Fibroblast of the conjunctiva (primary cell): ENCODE measurements at places on chromosomes 7 and 10.

- DNase-seq = no peak
Observed at GRCh38 chr7:92135052-92135889, 994 bp upstream of the CYP51A1 start.

- no peak for DNase-seq
Observed at GRCh38 chr10:28850784-28851183, 173.5 kb downstream of the BAMBI start.

GRCh38 chr7:114021135-114021534, 102.3 kb upstream of the PPP1R3A start:
- no peak for DNase-seq

DNA sequence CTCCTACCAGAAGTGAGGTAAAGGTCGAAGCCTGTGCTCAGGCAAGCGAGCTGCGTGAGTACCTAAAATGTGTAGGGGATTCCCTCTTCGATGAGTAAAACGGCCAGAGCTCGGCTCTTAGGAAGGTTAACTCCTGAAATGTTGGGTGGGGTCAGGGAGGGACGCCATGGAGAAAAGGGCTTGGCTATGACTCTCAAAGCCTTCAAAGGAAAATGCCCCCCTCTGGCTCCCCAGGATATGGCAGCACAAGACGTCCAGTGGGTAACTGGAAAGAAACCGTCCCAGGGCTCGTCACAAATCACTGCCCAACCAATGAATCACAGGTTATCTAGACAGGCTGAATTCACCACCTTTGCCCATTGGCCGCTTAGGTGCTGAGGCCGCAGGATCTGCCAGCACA, 58.0 kb downstream of the CALML3 start:
- DNase-seq = no peak

DNA sequence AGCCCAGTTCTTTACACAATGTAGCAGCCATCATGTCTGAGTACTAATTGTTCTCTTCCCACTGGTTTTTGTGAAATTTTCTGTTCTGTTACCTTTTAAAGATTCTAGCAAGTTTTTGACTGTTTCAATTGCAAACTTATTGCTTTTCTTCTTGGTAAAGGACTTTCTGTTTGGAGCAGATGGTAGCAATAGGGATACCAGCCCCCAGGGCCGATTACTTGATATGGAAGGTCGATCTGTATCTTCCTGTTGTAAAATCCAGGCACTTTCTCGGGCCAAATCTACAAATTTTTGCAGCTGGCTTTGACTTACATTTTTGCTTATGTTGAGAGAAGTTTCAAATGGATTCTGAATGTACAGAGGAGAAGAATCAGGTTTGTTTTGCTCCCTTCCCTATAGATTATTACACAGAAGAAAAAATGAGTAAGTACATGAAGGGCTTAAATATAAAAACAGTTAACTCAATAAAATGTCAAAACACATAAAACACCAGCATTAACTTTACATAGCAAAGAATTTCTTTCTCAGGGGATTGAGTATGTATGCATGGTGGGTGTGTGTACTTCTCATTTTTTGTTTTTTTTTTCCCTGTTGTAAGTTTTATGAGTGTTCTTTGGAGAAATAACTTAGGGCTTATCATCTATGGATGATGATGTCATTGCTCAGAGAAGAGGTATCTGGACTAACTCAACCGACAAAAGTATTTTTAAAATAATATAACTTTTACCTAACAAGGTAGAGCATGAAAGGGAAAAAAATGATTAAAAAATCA, 35.3 kb downstream of the MTPAP start:
- DNase-seq = no peak

DNA sequence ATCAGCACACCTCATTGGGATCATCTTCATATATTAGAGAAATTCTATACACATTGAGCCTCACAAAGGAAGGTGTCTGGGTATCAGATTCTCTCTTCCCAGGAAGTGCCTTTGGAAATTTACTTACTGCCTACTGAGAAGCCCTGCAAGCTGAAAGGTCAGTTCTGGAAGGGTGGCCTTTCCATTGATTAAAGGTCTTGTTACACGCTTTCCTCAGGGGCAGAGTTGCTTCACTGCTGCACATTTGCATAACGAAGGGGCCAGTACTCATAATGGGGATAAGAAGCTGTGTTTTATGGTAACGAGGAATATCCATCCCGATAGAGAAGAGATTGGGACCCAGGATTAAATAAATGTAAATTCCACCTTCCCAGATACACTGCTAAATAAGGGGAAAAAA, 19.4 kb upstream of the IL15RA start:
- no peak for DNase-seq

DNA sequence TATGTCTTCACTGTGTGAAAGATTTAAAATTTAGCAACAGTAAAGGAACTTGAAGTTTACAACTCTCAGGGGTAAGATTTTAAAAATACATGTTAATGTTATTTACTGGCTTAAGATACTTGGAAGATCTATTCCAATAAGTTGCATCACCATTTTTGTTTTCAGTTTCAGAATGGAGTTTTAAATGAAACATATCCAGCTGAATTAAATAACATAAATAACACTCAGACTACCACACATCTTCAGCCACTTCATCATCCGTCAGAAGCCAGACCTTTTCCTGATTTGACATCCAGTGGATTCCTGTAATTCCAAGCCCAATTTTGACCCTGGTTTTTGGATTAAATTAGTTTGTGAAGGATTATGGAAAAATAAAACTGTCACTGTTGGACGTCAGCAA, 44.3 kb downstream of the AHR start:
- peak; percentile 14 for DNase-seq

GRCh38 chr10:96292971-96293920, 11.0 kb upstream of the DNTT start:
- peak; percentile 22 for DNase-seq

- no peak for DNase-seq
Observed at GRCh38 chr10:11510736-11511135, 100.7 kb downstream of the USP6NL start.

DNA sequence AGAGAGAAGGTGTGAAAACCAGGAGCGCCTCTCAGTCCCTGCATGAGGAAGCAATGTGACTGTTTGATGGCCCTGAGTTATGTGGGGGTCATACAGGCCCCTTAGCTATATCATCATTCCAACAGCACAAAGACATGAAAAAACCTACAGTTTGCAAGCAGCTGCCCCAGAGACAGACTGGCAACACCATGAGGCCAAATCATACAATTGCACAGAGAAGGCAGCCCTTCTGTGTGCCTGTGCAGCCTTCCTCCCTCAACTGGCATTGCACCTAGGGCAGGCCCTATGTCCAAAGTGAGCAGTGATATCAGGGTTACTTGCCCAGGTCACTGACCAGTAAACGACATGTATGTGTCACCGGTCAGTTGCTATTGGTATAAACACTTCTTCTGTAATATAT, 41.6 kb downstream of the GPRIN2 start:
- DNase-seq = no peak

DNA sequence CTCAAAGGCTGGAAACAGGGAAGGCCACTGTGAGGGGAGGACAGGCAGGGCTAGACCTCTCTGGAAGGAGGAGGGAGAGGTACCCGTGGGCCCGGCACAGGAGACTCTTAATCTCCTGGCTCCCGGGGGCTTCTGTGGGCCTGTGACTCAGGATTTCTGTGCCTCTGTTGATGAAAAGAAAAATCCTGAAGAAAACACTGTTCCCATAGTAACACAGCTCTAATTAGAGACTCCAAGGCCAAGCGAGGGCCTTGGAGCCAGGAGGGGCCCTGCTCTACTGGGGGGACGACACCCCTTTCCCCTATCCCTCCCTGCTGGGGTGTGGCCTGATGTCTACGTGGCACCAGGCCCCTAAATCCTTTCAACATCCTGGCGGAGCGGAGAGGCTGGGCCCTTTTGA, 174.1 kb upstream of the TNRC18 start:
- DNase-seq = no peak

DNA sequence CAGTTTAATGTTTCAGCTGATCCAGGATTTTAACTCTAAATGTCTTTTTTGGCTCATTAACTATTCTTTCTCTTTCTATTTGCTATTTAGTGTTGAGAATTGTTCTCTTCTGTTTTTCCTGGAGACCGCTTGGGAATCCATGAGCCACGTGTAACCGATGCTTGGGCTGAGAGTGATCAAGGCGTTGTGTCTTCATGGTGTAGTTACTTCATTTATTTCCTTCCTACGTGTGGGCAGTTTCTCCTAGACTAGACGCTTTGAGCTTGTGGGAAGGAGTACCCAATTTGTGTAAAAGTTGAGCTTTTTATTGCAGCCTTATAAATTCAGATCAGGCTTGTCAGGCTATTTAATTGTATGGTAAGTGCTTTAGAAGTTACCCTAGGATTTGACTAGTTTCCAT, 2.9 kb downstream of the EIF3B start:
- no peak for DNase-seq

GRCh38 chr10:71998840-71999194, 34.6 kb downstream of the CHST3 start:
- DNase-seq = no peak

GRCh38 chr7:44348300-44348699, 22.9 kb upstream of the CAMK2B start:
- DNase-seq = peak; percentile 6

GRCh38 chr7:97007583-97007861, 2.2 kb downstream of the DLX6 start:
- no peak for DNase-seq

- no peak for DNase-seq
Observed at GRCh38 chr7:117489430-117489829, 9.6 kb downstream of the CFTR start.

- DNase-seq = no peak
Observed at GRCh38 chr7:41054960-41055661, 647.8 kb downstream of the INHBA start.

GRCh38 chr7:66928388-66928787, 7.4 kb downstream of the TMEM248 start:
- DNase-seq = no peak

DNA sequence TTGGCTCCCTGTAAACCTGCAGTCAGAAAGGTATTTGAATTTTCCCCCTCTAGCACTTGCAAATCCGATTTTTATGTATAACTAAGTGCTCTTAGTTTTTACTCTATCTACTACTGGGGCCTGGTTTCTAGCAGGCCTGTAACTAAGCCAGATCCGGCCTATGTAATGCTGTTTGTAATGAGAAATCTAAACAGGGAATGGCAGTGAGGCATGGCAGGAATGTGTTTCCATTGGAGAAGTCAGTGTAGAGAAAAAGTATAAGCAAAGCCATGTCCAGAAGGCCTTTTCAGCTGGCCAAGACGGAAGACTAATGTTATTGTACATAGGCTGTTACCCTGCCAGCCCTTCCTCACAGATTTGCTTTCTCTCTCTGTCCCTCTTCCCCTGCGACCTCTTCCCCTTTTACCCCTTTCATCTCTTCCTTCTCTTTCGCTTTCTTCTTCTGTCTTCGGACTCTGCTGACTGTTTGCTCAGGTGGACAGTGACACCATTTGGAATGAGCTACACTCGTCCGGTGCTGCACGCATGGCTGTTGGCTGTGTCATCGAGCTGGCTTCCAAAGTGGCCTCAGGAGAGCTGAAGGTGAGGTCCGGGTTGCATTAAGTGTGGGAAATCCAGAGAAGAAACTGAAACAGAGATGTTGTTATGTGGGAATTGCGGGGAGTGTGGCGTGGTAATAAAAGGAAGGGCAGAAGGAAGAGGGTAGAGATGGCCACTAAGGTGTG, 297.5 kb downstream of the HDAC9 start:
- no peak for DNase-seq

GRCh38 chr10:26697922-26698608, 564 bp downstream of the PDSS1 start:
- DNase-seq = no peak

- DNase-seq = no peak
Observed at GRCh38 chr10:90350122-90350521, 507.7 kb downstream of the HTR7 start.

DNA sequence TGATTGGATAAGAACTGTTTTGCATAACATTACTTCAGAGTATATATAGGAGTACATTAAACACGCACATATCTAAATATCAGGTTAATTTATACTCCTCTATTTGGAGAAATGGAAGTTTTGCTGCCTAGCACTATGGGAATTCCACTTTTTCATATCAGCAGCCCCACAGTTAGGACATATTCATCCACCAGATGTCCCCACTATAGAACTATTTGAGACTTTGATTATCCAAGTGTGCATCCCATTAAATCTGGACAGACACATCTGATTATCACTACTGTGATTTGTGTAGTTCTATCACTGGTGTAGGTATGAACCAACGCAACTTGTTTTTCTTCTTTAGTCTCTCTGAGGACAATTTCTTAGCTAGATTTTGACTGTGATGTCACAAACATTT, 345.7 kb downstream of the THSD7A start:
- no peak for DNase-seq

- no peak for DNase-seq
Observed at GRCh38 chr7:155198196-155198892, 99.3 kb upstream of the INSIG1 start.

DNA sequence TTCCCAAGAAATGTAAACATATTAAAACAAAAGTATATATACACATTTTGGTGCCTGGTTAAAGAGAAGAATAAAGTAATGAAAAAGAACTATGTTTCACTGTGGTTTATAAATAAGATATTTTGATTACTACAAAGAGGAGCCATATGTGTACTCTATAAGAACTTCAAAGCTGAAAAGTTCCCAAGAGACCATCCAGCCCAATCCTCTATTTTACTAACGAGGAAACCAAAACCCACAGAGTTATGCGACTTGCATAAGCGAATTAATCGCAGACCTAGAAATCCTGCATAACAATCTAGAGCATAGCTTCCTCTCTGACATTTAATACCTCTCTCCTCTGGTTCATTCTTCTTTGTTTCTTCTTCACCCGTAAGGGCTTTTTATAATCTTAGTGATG, 937.1 kb downstream of the CNTNAP2 start:
- no peak for DNase-seq

DNA sequence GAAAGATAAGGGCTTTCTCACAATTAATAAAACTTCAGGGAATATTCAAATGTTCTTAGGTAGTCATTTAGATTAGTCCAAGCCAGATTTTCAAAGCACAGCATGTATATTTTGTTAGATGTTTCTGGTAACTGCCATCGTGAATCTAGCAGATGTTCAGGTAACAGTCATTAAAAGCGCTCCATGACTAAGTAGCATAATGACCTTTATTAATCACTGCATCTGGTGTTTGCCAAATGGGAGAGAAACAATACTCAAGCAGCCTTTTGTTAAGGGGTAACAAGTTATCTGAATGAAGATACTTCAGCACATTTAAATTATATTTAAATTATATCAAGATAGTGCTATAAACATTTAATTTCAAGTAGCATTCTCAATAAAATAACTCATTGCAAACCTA, 47.5 kb downstream of the USP6NL start:
- DNase-seq = no peak

- DNase-seq = no peak
Observed at GRCh38 chr10:118565301-118566075, 30.0 kb downstream of the PRLHR start.

GRCh38 chr7:64916-65341, 127.4 kb upstream of the FAM20C start:
- DNase-seq = no peak

DNA sequence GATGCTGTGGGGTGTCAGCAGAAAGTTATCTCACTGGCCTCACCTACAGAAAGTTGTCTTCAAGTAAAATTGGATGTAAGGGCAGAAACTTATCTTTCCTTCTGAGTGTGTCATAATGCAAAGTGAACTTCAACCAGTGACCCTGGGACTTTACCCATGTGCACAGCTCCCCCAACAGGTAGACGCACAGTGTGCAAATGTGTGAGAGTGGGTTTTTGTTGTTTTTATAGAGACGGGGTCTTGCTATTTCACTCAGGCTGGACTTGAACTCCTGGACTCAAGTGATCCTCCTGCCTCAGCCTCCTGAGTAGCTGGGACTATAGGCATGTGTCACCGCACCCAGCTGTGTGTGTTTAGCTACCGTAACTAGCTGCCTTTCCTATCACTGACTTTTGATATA, 6.4 kb upstream of the KAZALD1 start:
- DNase-seq = no peak

GRCh38 chr10:50295367-50295766, 44.1 kb upstream of the ASAH2 start:
- no peak for DNase-seq
